ENCODE measurements at places on chromosomes 5 and 9.

DNA sequence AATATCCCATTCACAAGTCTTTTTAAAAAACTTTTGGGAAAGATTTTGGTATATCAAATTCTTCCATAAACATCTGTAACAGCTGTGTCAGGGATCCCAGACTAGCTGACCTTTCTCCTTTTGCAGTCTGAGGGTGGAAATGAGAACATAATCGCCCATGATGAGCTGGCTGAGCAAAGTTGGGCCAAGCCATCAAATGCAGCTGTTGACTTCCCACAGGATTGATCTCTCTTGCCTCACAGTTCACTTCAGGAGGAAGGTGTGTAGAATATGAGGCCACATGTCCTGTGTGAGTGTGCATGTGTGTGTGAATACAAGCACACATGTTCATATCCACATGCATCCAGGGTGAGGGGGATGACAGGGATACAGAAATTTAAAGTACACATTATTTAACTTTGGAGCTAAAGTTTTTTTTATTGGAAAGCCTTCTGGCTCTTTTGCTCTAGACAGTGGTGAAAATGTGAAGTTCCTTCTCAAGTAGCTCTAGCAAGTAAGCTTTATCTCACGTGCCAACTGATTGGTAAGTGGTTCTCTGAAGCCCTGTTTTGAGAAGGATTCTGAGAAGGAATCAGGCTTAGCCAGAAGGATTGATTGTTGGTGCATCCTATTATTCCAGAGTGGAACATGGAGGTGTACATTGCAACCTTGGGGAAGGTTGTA is 468.8 kb upstream of the DMAC1 start:
- DNase-seq, result no peak

DNA sequence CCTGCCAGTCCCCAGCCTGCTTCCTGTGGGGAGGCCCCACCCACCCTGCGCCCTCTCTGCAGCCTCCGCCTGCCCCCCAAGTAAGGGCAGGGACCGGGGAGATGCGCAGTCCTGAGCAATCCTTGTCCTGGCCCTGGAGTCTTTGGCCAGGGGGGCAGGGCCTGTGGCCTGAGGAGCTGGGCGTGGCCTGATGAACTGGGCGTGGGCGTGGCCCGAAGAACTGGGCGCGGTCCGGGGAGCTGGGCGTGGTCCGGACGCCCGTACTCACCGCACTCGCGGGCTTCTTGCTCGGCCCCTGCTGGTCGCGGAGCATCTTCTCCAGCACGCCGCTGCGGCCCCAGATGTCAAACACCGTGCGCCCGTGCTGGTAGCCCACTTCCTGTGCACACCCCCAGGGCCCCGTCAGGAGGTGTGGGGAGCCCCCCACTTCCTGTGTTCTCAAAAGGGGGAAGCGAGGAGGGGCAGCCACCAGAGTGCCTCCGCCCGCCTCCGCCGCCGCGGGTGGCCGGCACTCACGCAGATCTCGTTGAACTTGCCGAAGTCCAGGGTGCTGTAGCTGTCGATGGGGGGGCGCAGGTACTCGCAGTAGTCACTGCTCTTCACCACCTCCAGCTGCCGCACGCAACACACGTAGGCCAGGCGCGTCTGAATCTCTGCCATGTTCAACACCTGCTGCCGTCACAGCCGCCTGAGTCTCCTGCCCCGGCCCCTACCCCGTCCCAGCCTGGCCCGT is 2.7 kb upstream of the NSMF start:
- DNase-seq, result peak; percentile 64

GRCh38 chr5:61275841-61276240 is 56.2 kb upstream of the ZSWIM6 start:
- DNase-seq, result no peak

GRCh38 chr9:120708526-120709224 is 5.6 kb downstream of the MEGF9 start:
- no peak for DNase-seq

- DNase-seq, result no peak
These were observed 131.7 kb upstream of the GDNF start for GRCh38 chr5:37971483-37972024.

Data from stimulated activated CD4-positive, alpha-beta T cell treated with anti-CD3 and anti-CD28 coated beads, Interleukin-4, amount 100 ng/mL, for 1 hour (primary cell).